ENCODE measurements at places on chromosomes 11 and 22. TPM values are rescaled to one million over a fixed set of nuclear protein-coding genes. Genes with fewer than 3 reads are reported as not detected.

Gene OR8U1
- total RNA-seq = not detected

Gene HBB
- total RNA-seq = 0.24 TPM

Gene PHRF1
- 34.1 TPM for total RNA-seq

Gene NNMT
- total RNA-seq = 380 TPM

Gene CPT1B
- 12.1 TPM for total RNA-seq

Gene WNT7B
- 52.5 TPM for total RNA-seq

Gene CARNS1
- total RNA-seq = 0.12 TPM

Gene SDF2L1
- 31.3 TPM for total RNA-seq

Gene OR5M8
- not detected for total RNA-seq

Gene SLC29A2
- 9.5 TPM for total RNA-seq

Gene MUC5AC
- total RNA-seq = 0.95 TPM

Gene BDNF
- total RNA-seq = 9.3 TPM

Gene RFPL1
- total RNA-seq = not detected

Gene OR8B3
- not detected for total RNA-seq

Gene CSRP3
- not detected for total RNA-seq

Gene PATE2
- total RNA-seq = not detected

Gene OR4A16
- total RNA-seq = not detected

Gene EXT2
- 63.3 TPM for total RNA-seq

Gene TIGD3
- 1.1 TPM for total RNA-seq

Gene OR52E8
- total RNA-seq = not detected

Gene F2
- 3.1 TPM for total RNA-seq

Gene GPR83
- 0.09 TPM for total RNA-seq

Gene OR51B5
- not detected for total RNA-seq

Gene IMMP1L
- 39.9 TPM for total RNA-seq

Gene SNX32
- 0.08 TPM for total RNA-seq

Gene BAIAP2L2
- total RNA-seq = 5.1 TPM

Gene KCNQ1OT1
- 0.04 TPM for total RNA-seq

Gene ZP1
- total RNA-seq = 0.10 TPM

Gene TRIM6
- total RNA-seq = 8.3 TPM

Gene UBE2L6
- 44.5 TPM for total RNA-seq

Gene MB
- total RNA-seq = 8.7 TPM
